Stimulated activated CD4-positive, alpha-beta T cell treated with anti-CD3 and anti-CD28 coated beads, Interleukin-15, amount 100 ng/mL, for 24 hours (primary cell): ENCODE measurements at places on chromosomes 13 and 19.

- no peak for DNase-seq
Observed at GRCh38 chr13:79548902-79549301, 67.9 kb downstream of the NDFIP2 start.

- no peak for DNase-seq
Observed at GRCh38 chr19:31355665-31356289, 6.5 kb upstream of the TSHZ3 start.

GRCh38 chr19:46133101-46133627, 8.7 kb upstream of the IGFL3 start:
- no peak for DNase-seq

DNA sequence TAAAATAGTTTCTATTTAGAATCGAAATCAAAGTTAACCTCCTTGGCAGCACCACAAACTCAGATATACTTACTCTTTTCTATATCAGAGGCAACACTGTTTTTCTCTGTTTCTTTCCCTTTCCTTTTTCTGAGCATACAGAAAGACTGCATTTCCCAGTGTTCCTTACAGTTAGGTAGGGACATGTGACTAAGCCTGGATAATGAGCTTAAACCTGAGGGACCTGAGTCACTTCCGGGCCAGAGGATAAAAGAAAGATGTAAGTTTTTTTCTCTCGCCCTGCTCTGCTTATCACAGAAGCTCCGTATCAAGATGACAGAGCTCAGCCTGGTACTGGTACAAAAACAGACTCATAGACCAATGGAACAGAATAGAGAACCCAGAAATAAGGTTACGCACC, 531.9 kb downstream of the KLF12 start:
- DNase-seq = no peak

DNA sequence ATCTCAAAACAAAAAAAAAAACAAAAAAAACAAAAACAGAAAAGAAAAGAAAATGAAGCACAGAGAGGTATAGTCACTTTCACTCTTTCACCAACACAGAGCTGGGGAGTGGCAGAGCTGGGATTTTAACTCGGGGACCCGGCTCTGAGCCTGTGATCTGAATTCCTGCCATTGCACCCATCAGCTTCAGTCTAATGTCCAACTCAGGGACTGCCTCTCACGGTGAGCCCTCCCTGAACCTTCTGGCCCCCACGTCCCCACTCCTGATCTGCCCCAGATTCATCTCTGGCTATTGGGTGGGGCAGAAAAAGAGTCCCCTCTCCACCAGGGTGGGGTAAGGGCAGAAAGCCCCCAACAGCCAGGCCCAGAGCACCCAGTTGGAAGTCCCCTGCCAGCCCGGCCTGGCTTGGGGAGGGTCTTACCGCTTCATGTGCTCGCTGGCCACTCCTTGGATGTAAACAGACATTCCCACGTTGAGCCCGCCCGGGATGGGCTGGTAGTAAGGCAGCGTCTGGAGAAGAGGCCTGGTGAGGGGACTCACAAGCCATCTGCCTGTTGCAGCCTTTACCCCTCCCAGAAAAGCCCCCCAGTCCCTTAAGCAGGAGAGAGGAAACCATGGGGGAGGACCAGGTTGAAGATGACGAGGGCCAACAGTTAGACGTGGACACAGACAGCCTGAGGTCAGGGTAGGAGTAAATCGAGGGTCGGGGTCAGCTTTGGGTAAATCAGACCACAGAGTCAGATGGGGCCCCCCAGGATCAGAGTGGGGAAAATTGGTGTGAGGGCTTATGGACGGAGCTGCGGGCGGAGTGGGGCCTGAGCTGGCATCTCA, 520 bp downstream of the LGALS4 start:
- DNase-seq = no peak

- DNase-seq = no peak
Observed at GRCh38 chr13:46899801-46900200, 2.9 kb upstream of the HTR2A start.

DNA sequence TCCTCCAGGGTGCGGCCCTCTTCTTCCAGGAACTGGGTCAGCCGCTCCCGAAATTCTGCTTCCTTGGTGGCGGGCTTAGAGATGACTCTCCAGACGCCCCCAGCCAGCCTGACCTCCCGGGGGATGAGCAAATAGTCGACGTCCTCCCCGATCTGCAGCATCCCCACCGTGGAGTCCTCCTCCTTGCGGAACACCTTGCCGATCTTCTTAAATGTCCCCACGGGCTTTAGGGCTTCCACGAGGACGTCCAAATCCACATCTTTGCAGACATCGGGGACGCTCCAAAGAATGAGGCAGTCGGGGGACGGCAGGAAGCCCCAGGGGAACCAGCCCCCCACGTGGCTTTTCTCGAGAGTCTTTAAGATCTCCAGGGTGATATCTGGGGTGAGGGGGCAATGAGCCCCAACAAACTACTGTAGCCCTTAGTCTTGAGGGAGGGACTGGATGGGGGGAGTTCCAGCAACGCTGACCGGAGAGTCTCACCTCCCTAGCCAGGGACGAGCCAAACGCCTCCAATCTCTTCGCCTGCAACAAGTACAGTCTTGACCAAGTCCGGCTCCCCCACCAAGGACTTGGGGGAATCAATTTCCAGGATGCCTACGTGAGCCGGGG, 608 bp downstream of the CCDC8 start:
- DNase-seq = no peak
